Lower leg skin (tissue), 4 donors: ENCODE measurements at places on chromosomes 7 and 10. TPM values are rescaled to one million over a fixed set of nuclear protein-coding genes. Genes with fewer than 3 reads are reported as not detected.

The LRIT1 gene
- total RNA-seq: not detected

The BMPER gene
- 0.38 TPM for total RNA-seq

The POLR2J2 gene
- 1.4 TPM for total RNA-seq

The STOX1 gene
- 2.1 TPM for total RNA-seq

The CLEC2L gene
- not detected for total RNA-seq

GRCh38 chr10:99709480-99710229 lies 22.3 kb downstream of the COX15 start:
- DNase-seq: no peak

- DNase-seq: no peak
Observed at GRCh38 chr10:84114088-84114667, 25.1 kb upstream of the GHITM start.

DNA sequence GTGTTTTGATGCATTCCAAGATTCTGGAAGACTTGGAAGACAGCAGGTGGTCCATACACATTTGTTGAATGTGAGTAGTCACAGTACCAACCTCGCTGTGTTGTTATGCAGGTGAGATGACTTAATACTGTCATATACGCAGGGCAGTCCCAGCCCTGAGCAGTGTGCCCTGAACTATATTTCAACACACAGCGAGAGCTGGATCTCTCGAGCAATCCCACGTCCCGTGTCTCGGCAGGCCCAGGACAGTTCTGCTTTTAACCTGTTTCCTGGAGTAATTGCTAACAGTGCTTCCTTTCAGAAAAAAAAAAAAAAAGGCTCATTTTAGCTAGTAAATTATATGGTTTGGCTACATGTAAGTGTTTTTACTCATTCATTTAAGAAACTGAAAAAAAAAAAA lies 179.7 kb downstream of the PRKCQ start:
- no peak for DNase-seq

DNA sequence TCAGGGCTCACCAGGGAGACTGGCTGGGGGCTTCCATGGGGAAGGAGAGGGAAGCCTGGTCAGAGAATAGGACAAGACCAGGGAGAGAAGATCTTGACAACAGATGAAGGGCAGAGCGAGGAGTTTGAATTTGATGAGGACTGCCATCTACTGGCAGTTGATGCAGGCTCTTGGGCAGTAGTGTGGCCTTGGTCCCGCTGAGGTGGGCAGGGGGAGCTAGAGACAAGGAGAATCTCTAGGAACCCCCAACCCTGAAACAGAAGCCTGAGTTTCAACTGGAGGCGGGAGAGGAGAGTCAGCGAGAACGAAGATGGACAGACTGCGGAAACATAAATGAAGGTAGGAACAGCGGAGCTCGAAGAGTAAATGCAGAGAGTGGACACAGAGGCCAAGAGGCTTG lies 81.0 kb downstream of the PPP1R3C start:
- DNase-seq: no peak
